Fibroblast of skin of right quadriceps (primary cell): ENCODE measurements at places on chromosomes 16 and 17.

GRCh38 chr17:15954222-15954621 is 9.3 kb downstream of the ADORA2B start:
- peak; percentile 86 for DNase-seq

DNA sequence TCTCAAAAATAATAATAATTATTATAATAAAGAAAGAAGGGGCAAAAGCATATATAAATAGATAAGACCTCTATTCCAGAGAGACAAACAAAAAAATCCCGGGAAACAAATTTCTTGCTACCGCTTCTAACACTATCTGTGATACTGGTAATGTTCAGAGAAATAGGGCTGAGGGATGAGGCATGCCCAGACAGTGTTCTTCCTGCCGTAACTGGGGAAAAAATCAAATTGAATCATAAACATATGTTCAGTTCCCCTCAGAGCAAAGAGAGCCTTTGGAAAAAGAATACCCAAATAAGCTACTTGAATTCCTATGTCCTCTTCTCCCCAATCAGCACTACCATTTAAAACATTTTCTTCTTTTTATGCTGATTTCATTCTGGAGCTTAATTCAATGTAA is 688.0 kb downstream of the KCNJ2 start:
- DNase-seq, result no peak

DNA sequence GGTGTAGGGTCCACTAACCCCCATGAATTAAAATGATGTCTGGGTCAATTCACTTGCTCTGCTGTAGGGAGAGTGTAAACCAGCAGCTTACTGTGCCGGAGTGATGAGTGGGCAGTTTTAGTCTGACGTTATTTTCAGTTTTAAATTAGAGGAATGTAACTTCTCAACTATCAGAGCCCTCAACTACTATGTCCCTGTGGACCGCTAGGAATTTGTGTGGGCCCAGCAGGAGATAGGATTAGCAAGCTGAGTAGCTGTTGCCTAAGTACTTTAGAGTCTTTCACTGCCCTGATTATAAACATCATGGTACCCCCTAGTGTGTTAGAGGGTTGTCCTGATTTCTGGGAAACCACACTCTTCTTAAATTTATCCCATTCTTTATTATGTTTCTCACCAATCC is 11.4 kb downstream of the MARVELD3 start:
- peak; percentile 90 for DNase-seq

GRCh38 chr16:53937161-53937880 is 233.4 kb downstream of the FTO start:
- no peak for DNase-seq

DNA sequence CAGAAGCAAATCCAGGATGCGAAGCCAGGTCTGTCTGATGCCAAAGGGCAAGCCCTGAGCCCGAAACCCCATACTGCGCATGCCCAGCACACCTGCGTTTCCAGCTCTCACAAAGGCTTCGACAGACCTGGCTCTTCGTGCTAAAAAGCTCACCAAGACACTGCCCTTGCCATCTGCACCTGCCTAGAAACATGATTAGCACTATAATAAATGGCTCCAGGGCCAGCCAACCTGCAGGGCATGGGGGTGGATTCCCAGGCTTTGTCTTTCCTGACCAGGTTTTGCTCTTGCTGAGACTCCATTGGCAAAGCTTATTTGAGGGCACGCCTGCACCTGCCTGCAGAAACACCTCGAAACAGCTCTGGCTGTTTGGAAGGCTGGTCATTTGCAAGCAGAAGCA is 14.4 kb upstream of the PLD6 start:
- no peak for DNase-seq

- peak; percentile 67 for DNase-seq
Measured at GRCh38 chr17:59858167-59858816, 34.5 kb downstream of the TUBD1 start.

- DNase-seq, result no peak
Measured at GRCh38 chr17:32517982-32518381, 31.2 kb downstream of the CDK5R1 start.

- no peak for DNase-seq
Measured at GRCh38 chr16:27816561-27816960, 247.0 kb downstream of the GSG1L start.

- DNase-seq, result no peak
Measured at GRCh38 chr16:11978080-11978479, 1.5 kb downstream of the SNX29 start.

DNA sequence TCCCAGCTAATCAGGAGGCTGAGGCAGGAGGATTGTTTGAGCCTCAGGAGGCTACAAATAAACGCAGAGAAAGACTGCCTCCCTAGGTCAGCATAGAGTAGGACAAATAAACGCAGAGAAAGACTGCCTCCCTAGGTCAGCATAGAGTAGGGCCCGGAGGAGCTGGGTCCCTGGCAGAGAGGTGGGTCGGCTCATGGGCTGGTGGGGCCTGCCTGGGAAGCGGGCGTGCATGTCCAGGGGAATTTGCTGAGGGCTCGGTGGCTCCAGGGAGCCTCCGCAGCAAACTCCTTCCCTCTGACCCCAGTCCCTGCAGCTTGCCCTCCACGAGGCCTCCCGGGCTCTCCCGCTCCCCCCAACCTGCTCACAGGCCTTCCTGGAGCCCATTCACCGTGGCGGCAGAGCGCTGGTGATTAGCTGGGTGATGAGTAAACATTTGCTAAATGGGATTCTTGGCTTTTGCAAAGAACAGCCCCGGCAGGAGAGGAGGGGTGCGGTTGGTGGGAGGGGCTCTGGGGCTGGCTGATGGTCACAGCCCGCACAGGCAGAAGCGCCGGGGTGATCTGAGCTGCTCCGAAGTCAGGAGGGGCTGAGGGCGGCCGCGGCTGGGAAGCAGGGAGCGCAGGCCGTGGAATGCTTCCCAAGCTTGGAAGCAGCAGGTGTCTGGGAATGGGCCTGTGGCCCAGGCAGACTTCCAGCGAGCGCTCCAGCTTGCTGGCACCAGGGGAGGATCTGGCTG is 93.1 kb downstream of the RTN4RL1 start:
- DNase-seq, result peak; percentile 15

DNA sequence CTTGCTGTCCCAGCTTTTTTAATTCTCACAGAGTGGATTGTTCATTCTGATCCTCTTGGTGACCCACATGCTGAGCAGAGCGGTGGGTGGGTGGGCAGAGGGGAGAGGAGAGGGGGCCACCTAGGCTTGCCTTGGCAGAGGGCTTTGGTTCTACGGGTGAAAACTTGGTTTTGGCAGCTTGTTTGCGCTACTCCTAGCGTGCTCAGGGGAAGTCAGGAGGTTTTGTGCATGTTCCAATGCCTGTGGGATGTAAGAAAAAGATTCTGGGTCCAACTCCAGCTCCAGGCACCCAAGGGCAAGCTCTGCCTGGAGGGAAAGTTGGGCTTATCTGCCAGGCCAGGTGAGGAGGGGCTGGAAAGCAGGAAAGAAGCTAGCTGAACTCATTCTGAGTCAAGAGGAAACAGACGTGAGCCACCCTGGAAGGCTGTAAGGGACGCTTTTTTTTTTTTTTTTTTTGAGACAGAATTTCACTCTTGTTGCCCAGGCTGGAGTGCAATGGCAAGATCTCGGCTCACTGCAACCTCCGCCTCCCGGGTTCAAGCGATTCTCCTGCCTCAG is 169.1 kb downstream of the WSCD1 start:
- DNase-seq, result no peak

- DNase-seq, result no peak
Measured at GRCh38 chr16:27991876-27992275, 71.6 kb downstream of the GSG1L start.

- DNase-seq, result no peak
Measured at GRCh38 chr17:1648173-1648962, 1.3 kb downstream of the RILP start.

DNA sequence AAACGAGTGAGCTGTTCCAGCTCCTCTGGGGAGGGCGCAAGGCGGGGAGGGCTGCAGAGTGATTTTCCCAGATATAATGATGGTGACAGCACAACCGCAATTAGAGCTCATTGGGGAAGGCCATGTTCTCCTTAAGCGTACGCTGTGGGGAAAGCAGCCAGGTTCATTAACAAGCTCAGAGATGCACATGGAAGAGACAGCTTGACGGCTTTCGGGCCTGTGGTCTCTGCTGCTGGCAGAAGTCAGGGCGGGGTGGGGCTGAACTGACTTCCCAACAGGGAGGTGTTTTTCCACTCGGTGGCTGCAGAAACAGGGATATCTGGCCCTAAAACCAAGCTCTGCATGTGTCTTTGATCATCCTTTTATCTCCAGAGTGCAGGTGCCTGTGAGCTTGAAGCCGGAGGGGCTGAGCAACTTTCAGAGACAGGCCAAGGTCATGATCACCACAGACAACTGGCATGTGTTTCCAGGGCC is 24.0 kb upstream of the CACNG1 start:
- no peak for DNase-seq

- DNase-seq, result no peak
Measured at GRCh38 chr17:29791336-29792080, 138.5 kb downstream of the SSH2 start.

DNA sequence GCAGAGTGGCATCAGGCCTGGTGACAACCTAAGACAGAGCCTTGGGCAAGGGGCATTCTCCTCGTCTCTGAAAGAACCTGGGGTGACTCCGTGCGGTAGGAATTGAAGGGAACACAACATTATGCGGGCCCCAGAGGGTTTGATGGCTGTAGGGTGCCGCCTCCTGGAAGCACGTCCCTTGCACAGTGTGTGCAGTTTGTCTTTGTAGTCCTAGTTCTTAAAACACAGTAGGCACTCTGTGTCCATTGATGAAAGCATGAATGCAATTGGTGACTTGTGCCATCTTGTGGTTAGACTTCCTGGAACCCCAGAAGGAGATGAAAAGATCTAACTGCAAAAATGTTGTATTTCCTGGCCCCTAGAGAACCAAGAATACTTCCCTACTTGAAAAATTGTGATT is 279.8 kb downstream of the UTP18 start:
- no peak for DNase-seq

DNA sequence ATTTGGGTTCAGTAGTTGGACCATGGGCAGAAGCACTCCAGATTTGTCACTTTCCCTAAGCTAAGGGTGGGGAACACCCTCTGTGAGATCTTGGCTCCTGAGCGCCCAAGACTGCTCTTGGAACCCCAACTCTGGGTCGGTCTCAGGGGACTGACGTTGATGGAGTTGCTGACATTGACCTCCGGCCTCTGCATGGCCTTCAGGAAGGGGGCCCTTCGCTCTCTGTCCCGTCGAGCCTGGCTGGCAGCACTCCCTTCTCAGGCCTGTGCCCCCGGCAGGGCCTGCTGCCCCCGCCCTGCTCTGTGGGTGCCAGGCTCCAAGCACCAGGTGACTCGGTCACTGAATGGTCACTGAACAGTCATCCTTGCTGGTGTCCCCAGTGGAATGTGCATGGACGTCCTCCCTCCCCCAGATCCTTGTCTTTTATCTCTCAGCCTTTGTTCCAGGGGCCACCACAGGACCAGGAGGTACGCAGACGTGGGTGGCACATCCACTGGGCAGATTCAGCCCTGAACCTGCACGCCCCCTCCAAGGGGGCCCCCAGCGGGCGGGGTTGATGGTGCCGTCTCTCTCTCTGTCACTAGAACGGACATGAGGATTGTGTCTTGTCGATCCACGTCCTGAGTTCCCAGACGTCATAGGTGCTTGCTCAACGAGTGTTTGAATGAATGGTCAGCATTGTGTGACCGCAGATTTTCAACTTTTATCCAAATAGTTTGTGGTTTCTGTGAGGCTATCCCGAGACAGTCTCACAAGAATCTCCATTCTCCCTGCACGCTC is 314.5 kb downstream of the SEC14L1 start:
- DNase-seq, result no peak

GRCh38 chr16:77899416-77899815 is 111.1 kb downstream of the VAT1L start:
- DNase-seq, result peak; percentile 18

DNA sequence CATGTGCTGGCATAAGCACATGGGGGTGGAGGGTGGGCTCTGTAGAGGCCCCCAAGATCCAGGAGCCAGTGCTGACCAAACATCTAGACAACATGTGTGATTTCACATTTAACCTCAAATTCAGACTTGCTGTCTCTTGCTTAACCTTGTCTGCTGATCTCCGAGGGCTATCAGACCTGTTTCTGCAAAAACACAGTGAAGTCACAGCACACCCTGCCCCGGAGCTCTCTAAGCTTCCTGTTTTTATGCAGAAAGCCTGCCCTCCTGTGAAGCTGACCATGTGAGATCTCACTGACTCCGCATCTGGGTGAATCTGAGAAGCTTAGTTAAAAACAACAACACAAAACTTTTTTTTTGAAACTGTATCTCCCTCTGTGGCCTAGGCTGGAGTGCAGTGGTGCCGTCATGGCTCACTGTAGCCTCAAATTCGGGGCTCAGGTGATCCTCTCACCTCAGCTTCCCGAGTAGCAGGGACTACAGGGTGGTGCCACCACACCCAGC is 6.6 kb upstream of the DPEP2 start:
- no peak for DNase-seq

- DNase-seq, result no peak
Measured at GRCh38 chr16:19881783-19882182, 2.9 kb downstream of the GPRC5B start.

- DNase-seq, result peak; percentile 8
Measured at GRCh38 chr16:82583422-82583821, 43.3 kb upstream of the CDH13 start.

- no peak for DNase-seq
Measured at GRCh38 chr17:7502171-7502847, 18.1 kb downstream of the POLR2A start.

GRCh38 chr16:56278196-56278855 is 87.0 kb downstream of the GNAO1 start:
- DNase-seq, result no peak

DNA sequence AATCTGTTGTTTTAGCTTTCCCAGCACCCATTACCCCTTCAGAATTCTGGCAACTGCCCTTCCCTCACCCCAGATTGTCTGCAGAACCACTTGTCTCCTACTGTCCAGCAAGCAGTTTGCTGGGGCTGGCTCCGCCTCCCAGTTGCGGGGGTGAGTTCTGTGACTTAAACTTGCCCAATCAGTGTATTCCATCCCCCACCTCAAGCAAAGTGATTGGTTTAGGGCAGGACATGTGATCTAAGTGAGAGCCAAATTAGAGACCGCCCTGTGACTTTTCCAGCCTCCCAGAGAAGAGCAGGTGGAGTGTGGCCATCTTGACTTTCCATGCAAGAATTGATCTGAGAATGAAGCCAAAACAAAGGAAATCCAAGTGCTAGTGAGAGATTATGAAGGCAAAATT is 22.7 kb upstream of the SRCIN1 start:
- DNase-seq, result no peak

DNA sequence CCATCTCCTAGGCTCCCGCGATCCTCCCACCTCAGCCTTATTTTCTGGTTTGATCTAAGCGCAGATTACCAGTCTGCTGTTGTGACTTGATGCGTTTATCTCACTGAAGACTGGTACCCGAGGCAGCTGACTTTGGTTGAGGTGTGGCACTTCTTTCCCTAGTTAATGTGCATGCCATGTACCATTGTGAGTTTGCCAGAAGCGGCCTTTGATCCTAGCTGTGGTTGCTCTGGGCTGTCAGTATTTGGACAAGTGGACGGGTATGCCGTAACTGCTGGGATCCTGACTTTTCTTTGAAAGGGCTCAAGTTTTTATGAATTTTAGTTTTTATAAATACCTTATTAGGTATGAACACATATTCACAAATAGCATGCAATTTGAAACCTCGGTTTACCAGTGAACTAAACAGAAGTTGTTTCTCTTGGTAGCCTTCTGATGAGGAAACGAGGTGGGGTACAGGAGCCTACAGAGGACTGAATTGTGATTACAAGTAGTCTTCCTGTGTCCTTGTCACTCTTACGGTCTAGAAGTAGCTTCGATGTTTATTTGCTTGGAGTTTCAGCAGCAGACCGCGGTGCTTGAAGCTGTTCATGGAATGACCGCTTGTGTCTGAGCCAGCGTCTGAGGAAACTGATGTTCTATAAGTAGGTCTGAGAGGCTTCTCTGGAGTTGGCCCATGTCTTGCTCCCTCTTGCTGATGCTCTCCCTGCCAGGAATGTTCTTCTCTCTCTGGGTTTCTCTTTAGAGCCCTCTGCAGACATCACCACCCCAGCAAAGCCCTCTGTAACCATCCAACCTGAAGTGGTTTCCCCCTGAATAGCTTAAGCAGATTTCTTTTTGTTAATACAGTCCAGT is 40.0 kb downstream of the SEC14L1 start:
- DNase-seq, result no peak
